ENCODE measurements at places on chromosomes 16 and 17. TPM values are rescaled to one million over a fixed set of nuclear protein-coding genes. Genes with fewer than 3 reads are reported as not detected.

Gene PDP2
- 8.5 TPM for total RNA-seq

Gene CMTM3
- total RNA-seq: 22.8 TPM

Gene REXO5
- 2.9 TPM for total RNA-seq

Gene CRHR1
- total RNA-seq: not detected

Gene ACSM2A
- not detected for total RNA-seq

Gene CLCN7
- total RNA-seq: 54.8 TPM

Gene UTS2R
- not detected for total RNA-seq

Gene WNT9B
- total RNA-seq: not detected

Gene MATCAP1
- total RNA-seq: 18.9 TPM

Gene ATP2A3
- total RNA-seq: 0.54 TPM

Gene PPP1R27
- total RNA-seq: not detected

Gene KRTAP3-2
- not detected for total RNA-seq

Gene SREBF1
- total RNA-seq: 22.4 TPM

Gene PAFAH1B1
- 90.3 TPM for total RNA-seq

Gene CX3CL1
- total RNA-seq: 5.8 TPM

Gene CA5A
- not detected for total RNA-seq

Gene QRICH2
- total RNA-seq: 2.9 TPM

Gene CDK3
- 2.0 TPM for total RNA-seq

Gene FLYWCH1
- total RNA-seq: 35.3 TPM

Gene VPS9D1
- 6.7 TPM for total RNA-seq

All from endothelial cell of coronary artery (primary cell).